GOT3 (cell line): ENCODE measurements at places on chromosomes 11 and 22.

- DNase-seq: no peak
Measured at GRCh38 chr22:20591295-20591645, 83.9 kb downstream of the MED15 start.

- DNase-seq: no peak
Measured at GRCh38 chr11:28243581-28243980, 135.4 kb downstream of the METTL15 start.

DNA sequence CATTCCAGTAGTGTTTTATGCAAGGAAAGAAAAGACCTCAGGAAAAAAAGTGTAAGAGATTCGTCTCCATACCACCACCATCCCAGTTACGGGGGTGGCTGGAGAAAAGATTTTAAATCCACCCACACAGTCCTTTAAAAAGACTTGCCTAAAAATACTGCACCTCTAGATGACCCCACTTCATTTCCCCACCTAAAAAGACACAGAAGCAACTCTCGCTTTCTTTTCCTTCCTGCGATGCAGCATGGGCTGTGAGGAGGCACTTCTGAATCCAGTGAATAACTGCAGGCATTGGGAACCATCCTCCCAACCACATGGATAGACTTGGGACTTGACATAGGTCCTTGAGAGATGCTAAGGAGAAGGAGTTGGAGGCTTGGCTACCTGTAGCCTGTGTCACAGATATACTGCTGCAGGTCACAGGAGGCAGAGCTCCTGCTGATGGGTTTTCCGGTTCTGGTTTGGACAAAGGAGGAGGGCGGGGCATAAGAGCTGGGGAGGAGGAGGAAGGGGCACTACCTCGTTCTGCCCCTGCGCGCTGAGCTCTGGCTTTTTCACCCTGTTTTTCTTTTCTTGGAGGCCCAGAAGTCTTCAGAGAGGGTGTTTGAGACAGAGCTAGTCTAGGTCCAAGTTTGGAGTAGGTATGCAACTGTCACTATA is 285.9 kb downstream of the NTM start:
- no peak for DNase-seq

- no peak for DNase-seq
Measured at GRCh38 chr22:22882033-22882717, 5.4 kb upstream of the IGLL5 start.

GRCh38 chr11:16326679-16327297 is 29.6 kb downstream of the SOX6 start:
- DNase-seq: no peak
